Stimulated activated CD8-positive, alpha-beta memory T cell treated with anti-CD3 and anti-CD28 coated beads, Interleukin-2, amount 100 ng/mL, for 1 hour (primary cell): ENCODE measurements at places on chromosomes 4 and X.

- no peak for DNase-seq
Measured at GRCh38 chr4:171759274-171759673, 53.9 kb upstream of the GALNTL6 start.

DNA sequence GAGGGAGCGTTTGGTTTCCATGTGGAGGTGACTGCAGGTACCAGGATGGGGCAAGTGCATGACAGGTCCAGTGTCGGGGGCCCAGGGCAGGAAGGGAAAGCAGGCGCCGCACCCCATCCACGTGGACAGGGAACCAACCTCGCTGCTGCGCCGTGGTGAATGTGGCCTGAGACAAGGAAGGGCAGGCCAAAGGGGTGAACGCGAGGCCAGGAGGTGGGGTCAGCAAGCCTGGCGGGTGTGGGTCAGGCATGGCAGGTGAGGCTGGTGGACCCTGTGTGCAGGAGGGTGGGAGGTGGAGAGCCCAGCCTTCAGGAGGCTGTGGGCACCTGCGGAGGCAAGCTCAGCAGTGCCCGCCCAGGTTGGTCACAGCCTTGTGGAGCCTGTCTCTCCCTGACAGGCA is 14.7 kb downstream of the SH3BP2 start:
- no peak for DNase-seq

DNA sequence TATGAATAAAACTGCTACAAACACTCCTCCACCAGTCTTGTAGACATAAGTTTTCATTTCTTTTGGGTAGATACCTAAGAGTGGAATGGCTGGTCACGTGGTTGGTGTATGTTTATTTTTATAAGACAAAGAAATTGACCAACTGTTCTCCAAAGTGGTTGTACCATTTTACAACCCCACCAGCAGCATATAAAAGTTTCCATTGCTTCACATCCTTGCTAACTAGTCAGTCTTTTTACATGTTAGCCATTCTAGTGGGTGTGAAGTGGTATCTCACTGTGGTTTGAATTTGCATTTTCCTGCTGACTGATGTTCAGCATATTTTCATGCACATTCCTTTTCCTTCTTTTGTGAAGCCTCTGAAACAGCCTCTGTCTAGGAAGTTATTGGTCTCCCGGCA is 76.2 kb upstream of the ADGRG2 start:
- no peak for DNase-seq

- DNase-seq, result no peak
Measured at GRCh38 chrX:40164751-40165150, 67.0 kb upstream of the BCOR start.

DNA sequence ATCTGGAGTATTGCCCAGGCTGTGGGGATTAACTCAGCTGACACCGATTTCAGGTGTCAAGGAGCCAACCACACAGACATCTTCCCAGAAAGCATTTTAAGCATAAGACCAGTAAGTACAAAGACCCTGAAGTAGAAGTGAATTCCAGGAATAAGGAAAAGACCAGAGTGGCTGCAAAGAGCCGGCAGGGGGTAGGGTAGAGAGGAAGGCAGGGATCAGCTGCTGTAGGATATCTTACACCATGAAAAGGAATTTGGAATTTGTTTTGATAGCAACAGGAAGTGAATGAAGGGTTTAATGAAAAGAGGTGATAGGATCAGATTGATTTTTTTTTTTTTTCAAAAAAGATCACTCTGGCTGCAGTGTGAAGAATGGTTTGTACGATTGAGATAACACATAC is 113.6 kb upstream of the PPARGC1A start:
- no peak for DNase-seq

GRCh38 chr4:57403591-57403990 is 293.4 kb upstream of the IGFBP7 start:
- no peak for DNase-seq

DNA sequence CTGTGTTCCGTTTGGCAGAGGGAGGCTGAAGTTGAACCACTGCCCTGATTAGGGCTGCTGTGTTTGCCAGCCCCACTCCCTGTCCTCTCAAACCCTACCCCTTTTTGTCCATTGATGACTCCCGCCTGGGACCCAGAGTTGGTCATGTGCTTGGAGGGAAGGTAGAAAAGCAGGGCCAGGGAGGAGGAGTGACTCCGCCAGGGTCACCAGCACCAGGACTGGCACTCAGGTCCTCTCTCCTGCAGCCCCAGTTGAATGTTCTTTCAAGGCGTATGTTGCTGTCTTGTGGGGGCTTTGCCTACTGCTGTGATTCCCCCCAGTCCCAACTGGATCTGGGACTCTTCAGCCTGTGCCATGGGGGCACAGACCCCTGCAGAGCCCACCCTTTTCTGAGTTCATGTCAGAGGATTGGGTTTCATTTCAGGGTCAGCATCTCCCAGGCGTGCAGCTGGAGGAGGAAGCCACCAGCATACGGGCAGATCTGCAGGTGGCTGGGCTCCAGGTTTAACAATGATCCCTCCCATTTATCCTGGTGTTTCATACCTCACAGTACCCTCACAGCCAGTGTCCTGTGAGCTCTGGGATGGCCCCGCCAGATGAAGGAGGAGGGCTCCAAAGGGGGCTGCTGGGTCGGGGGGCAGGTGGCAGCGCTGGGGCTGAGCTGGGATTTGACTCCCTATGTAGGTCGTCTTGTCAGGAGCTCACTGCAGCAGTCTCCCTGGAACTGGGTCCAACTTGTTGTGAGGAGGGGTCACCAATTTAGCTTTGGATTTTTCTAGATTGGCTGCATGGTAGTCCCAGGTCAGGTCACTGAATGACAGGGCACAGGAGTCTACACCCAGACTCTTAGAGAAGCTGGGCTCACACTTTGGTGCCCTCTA is 55.7 kb downstream of the MSX1 start:
- no peak for DNase-seq

- no peak for DNase-seq
Measured at GRCh38 chr4:17809667-17810066, 890 bp downstream of the DCAF16 start.

- no peak for DNase-seq
Measured at GRCh38 chrX:79138658-79139241, 5.7 kb upstream of the GPR174 start.

DNA sequence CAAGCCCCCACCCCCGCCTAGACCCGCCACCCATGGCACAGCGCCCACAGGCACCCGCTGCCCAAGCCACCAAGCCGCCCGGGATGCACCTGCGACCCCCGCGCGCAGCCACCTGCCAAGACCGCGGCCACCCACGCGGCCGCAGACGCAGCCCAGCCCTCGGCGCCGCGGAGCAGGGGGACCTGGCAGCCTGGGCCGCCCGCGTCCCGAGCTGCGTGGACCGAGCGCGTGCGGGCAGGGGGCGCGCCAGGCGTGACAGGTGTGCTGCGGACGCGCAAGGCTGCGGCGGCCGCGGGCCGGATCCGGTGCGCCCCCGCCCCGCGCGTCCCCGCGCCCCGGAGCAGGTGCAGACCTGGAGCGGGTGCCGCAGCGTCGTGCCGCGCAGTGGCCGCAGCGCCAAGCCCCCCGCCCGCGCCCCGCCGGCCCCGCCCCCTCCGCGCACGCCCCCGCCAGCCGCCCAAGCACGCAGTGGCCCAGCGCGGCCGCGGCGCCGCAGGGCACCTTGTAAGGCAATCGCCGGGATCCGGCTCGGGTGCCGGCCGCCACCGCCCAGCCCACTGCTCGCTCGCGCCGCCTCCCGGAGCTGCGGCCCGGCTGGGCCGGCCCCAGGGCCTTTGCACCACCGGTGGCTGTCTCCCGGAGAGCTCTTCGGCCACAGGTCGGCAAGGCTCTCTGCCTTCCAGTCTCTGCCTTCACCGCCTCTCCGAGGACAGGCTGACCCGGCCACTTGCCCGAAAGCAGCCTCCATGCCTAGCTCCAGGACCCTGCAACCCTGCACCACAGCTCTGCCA is at the start of gene PNCK:
Gene PNCK, minus strand, starts transcription at position 386 of the 791 bp plus-strand sequence. CDS start 737 bp downstream, outside the sequence.
- no peak for DNase-seq

GRCh38 chr4:170697845-170698244 is 608.1 kb upstream of the AADAT start:
- no peak for DNase-seq

- DNase-seq, result no peak
Measured at GRCh38 chr4:122798101-122798500, 28.5 kb upstream of the FGF2 start.

DNA sequence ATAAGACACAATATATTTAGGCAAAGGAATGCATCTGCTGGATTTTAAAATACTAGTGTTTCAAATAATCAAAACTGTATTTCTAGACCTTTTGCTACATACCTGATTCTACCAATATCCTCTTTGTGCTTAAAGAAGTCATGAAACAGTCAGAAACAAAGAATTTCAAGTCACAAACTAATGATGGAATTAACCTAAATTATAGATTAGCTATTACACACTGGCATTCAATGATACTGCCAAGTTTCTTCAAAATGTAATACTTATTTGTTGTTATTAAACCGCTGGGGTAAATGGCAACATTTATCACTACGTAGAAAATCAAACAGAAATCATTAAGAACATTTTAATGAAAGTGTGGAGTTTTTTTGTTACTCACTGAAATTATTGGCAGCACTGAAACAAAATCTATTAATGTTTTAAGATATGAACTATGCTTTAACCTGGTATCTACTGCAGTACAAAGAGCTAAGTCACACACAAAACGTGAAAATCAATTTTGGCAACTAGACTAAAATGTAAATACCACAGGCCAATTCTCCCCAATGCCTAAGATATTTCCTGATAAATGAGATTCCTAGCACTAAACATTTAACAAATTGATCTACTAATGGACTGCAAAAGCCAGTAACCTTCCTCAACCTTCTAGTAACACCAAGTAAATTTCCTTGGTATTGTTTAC is 19.4 kb downstream of the PDGFC start:
- DNase-seq, result no peak

DNA sequence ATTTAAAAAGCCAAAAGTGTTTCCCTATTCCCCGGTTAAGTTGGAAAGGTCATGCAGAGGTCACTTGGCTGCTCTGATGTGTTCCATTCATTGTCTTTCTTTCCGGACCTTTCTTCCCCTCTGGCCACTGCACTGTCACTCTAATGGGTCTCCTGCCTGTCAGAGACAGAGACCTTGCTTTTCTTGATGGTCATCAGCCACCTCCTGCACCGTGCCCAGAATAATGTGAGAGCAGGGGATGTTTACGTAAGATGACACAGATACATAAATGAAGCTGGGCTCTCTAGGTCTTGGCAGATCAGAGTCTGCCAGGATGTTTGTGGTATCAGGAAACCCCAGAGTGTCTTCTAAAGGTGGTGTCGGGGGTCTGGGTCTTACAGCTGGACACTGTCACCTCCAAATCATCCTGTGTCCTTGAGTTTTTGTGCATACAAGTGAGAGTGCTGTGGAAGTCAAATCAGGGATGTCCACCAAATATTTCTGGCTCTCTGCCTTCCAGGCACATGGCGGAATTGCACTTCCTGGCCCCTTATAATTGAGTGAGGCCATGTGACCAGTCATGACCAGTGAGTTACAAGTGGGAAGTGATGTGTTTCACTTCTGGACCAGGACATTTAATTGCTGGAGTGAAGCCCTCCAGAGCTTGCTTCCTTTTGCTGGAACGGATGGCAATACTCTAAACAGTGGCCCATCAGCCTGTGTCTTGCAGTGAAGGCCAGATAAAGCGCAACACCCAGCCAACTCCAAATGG is 130.6 kb upstream of the ATP6AP2 start:
- DNase-seq, result no peak

- DNase-seq, result no peak
Measured at GRCh38 chr4:16775411-16776154, 122.9 kb downstream of the LDB2 start.

GRCh38 chrX:13033193-13033592 is 11.2 kb downstream of the FAM9C start:
- DNase-seq, result no peak

- no peak for DNase-seq
Measured at GRCh38 chrX:153411988-153412574, 809 bp downstream of the ZFP92 start.

GRCh38 chr4:8727131-8727530 is 134.6 kb downstream of the CPZ start:
- DNase-seq, result no peak

DNA sequence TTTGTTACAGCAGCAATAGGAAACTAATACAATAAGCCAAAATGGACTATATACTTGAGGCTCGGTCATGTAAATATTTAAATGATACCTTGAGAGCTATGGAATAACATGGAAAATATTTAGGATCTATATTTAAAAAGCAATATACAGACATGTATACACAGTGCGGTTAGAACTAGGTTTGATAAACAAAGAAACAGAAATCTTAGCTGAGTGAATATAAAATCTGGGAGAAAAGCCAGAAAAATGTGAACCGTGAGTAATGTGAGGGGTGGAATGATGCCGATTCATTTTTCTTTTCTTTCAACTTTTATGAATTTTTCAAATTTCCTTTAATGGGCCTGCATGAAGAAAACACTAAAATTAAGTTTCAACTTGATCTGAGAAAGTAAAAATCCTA is 104.1 kb downstream of the ATXN3L start:
- DNase-seq, result no peak

DNA sequence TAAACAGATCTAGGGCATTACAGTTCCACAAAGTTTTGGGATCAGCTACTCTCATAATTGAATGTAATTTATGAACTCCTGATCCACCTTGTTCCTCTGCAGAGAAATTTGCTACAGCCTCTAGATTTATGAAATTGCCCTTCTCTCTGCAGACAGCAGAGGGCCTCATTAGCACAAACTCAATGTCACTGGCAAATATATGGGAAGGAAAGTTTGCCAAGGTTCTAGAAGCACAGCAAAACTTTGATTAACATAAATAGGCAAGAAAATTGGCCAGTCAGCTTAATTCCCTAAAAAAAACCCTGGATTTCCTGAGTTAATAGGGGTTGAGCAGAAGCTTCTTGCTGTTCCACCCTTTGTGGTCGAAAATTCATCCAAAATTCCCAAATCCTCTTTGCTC is 31.5 kb downstream of the PRPS1 start:
- no peak for DNase-seq

DNA sequence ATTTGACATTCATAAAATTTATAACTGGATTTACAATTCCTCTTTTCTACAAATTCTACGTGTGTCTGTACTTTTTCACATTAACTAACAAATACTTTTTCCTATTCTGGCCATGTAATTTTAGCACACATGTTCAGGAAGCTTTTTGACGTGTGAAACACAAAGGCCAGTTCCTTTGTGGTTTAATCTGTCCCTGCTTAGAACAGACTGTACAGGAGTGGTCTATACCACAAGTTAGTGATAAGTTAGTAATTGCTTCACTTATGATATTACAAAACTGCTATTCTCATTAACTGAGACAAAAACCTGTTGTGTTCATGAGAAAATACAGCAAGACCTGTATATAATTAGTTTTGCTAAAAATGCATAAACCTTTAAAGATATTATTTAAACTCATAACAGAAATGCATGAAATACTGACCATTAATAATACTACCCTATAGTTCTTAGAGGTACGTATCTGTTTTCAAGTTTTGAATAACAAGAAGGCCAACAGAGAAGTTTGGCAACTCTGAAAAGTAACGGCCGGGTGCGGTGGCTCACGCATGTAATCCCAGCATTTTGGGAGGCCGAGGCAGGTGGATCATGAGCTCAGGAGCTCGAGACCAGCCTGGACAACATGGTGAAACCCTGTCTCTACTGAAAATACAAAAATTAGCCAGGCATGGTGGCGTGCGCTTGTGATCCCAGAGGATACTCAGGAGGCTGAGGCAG is 13.7 kb upstream of the AREG start:
- no peak for DNase-seq
